Activated T-cell treated with anti-CD3 and anti-CD28 coated beads, Interleukin-2, amount 50 U/mL, for 24 hours (primary cell): ENCODE measurements at places on chromosomes 12 and 14.

DNA sequence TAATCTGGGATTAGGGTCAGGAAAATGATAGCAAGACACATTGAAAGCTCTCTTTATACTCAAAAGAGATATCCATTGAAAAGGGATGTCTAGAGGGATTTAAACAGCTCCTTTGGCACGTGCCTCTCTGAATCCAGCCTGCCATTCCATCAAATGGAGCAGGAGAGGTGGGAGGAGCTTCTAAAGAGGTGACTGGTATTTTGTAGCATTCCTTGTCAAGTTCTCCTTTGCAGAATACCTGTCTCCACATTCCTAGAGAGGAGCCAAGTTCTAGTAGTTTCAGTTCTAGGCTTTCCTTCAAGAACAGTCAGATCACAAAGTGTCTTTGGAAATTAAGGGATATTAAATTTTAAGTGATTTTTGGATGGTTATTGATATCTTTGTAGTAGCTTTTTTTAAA is 25.4 kb upstream of the PLEKHD1 start:
- H3K27ac ChIP-seq: no peak overlapping the region
- H3K36me3 ChIP-seq: peaks cover 79% of the 10 kb centered on the region
- no peak overlapping the region for H3K4me3 ChIP-seq
- H3K27me3 ChIP-seq: no peaks in the 10 kb centered on the region
- no peak for DNase-seq

DNA sequence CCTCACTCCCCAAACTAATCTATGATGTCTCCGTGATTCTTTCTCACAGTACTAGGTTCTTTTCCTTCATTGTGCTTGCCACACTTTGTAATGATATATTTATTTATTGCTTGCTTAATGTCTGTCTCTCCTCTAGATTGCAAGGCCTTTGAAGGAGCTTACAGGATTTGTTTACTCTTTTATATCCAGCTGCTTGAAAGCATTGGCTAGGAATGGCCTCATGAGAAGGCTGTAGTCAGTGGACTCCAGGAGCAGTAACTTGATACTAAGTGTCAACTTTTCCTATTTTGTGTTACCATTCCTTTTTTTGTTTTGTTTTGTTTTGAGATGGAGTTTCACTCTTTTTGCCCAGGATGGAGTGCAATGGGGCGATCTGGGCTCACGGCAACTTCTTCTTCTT is 7.3 kb upstream of the FAM234B start:
- no peak overlapping the region for H3K4me3 ChIP-seq
- H3K27me3 ChIP-seq: no peaks in the 10 kb centered on the region
- no peak for DNase-seq
- no peaks in the 10 kb centered on the region for H3K36me3 ChIP-seq
- no peaks in the 10 kb centered on the region for H3K4me1 ChIP-seq

- peaks cover 86% of the 10 kb centered on the region for H3K36me3 ChIP-seq
- H3K4me1 ChIP-seq: no peaks in the 10 kb centered on the region
- no peak overlapping the region for H3K4me3 ChIP-seq
- no peak overlapping the region for H3K27ac ChIP-seq
- H3K27me3 ChIP-seq: no peaks in the 10 kb centered on the region
- DNase-seq: no peak
Measured at GRCh38 chr12:30635385-30635784, 60.3 kb downstream of the IPO8 start.

DNA sequence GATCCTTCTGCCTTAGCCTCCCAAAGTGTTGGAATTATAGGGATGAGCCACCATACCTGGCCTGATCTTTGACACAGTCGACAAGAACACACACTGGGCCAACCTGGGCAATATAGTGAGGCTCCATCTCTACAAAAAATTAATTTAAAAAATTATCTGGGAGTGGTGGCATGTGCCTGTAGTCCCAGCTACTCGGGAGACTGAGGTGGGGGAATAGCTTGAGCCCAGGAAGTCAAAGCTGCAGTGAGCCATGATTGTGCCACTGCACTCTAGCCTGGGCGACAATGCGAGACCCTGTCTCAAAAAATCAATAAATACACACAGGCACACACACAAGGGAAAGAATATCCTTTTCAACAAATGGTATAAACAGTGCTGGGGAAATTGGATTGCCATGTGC is 6.1 kb upstream of the OS9 start:
- H3K4me1 ChIP-seq: no peaks in the 10 kb centered on the region
- no peak for DNase-seq
- H3K27ac ChIP-seq: no peak overlapping the region
- H3K4me3 ChIP-seq: no peak overlapping the region

- no peak overlapping the region for H3K4me3 ChIP-seq
- H3K36me3 ChIP-seq: no peaks in the 10 kb centered on the region
- no peaks in the 10 kb centered on the region for H3K4me1 ChIP-seq
- H3K27me3 ChIP-seq: no peaks in the 10 kb centered on the region
- H3K27ac ChIP-seq: no peak overlapping the region
- no peak for DNase-seq
Measured at GRCh38 chr12:87518481-87518880, 510.7 kb downstream of the C12orf50 start.

DNA sequence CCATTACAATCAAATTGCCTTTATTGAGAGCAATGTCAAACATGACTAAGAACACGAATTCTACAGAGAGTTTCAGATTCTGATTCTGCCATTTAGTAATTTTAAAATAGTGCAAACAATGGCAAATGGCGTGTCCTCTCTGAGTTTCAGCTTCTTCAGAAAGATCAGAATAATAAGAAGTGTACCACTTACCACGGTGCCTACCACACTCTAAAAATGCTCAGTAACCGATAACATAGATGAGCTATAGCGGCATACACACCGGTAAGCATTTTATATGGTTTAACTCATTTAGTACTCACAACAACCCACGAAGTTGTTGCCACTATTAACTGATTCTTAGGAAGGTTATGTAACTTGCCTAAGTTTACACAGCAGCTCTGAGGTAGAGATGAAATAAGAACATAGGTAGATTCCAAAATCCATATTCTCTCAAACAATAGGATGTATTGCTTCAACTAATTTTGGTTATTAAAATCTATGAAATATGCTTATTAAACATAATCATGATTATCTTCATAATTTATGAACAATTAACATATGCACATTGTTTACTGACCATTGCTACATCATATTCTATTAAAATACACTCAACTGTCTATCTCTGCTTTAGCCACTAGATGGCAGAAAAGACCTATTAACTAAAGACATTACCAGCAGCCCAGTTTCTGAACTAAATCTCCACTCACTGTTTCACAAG is 38.3 kb downstream of the SLC6A15 start:
- H3K4me1 ChIP-seq: no peaks in the 10 kb centered on the region
- H3K27ac ChIP-seq: no peak overlapping the region
- H3K27me3 ChIP-seq: peaks cover 3% of the 10 kb centered on the region
- H3K4me3 ChIP-seq: no peak overlapping the region
- DNase-seq: no peak

DNA sequence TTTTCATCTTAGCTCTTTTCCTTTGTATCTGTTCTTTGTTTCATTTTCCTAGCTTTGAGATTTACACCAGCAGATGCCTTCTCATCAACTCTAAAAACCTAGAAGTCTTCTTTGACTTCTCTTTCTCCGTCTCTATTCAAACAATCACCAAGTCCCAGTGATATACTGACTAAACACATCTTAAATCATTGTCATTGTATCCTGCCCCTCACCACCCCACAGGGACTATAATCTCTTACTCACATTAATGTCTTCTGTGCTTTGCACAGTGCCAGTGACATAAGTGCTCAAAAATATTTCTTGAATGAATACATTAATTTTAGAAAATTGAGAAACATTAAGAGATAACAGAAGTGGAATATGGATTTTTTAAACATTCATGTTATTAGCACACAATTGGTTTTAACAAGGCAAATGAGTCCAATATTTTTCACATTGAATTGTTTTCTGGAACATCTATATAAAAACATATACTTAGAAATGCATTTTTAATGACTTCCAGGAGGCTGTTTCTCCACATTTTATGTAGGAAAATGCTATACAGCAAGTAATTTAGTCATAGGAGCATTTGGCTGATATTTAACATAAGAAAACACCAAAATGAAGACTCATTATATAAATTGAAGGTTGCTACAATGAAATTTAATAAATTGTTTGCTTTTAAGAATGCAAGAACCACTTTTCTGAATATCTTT is 472.8 kb upstream of the PRICKLE1 start:
- no peaks in the 10 kb centered on the region for H3K27me3 ChIP-seq
- no peaks in the 10 kb centered on the region for H3K36me3 ChIP-seq
- no peak for DNase-seq
- H3K27ac ChIP-seq: no peak overlapping the region

GRCh38 chr12:118107011-118107410 is 3.2 kb upstream of the VSIG10 start:
- peaks cover 25% of the 10 kb centered on the region for H3K27me3 ChIP-seq
- no peak overlapping the region for H3K4me3 ChIP-seq
- no peak overlapping the region for H3K27ac ChIP-seq
- no peaks in the 10 kb centered on the region for H3K36me3 ChIP-seq
- no peak for DNase-seq

- H3K4me1 ChIP-seq: peaks cover 19% of the 10 kb centered on the region
- peaks cover 81% of the 10 kb centered on the region for H3K27me3 ChIP-seq
- H3K4me3 ChIP-seq: peak overlapping the region; percentile 54
- DNase-seq: peak; percentile 60
- H3K27ac ChIP-seq: no peak overlapping the region
Measured at GRCh38 chr12:1630133-1630826, 1.2 kb downstream of the WNT5B start.

GRCh38 chr14:31927348-31927832 is 149.7 kb upstream of the ARHGAP5 start:
- no peak for DNase-seq
- peak overlapping the region; percentile 7 for H3K27ac ChIP-seq
- H3K4me3 ChIP-seq: no peak overlapping the region
- H3K4me1 ChIP-seq: peaks cover 16% of the 10 kb centered on the region
- H3K27me3 ChIP-seq: no peaks in the 10 kb centered on the region
- no peaks in the 10 kb centered on the region for H3K36me3 ChIP-seq

DNA sequence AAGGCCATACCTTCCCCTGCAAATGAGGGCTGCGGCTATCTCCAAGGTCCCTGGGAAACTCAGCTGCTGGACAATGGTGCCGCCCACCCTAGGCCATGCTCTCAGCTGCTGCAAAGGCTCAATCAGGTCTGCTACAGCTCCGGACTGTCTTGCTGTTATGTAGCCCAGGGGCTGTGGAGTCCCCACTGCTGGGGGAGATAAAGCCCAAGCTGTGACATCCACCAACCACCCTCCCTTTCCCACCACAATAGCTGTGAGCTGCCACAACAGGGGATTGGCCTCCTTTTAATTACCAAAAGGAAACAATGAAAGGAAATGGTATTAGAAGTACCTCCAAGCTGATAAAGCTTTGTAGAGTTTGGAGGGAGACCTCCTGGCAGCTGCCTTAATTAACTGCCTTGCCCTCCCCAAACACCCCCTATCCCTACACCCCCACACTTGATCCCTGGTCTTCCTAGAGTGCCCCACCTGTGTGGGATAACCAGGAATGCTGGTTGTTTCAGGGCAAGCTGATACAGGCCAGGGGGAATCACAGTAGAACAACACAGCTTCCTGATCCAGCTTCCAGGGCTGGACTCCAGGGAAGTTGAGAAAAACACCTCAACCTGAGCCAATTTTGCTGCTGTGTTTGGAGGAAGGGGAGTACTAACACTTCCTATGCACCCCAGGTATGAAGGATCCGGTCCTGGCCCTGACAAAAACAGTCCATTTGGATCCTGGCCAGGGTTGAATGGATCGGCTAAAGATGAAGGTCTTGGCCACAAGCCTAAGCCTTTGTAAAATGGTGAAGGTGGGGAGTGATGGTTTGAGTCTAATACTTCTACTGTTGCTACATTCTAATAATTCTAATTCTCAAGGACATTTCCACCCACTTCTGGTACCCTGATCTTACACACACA is at the start of gene VWF:
VWF (minus strand) TSS at position 260 of the 899 bp plus-strand sequence. CDS start 1,474 bp downstream, outside the sequence.
- no peak for DNase-seq
- no peaks in the 10 kb centered on the region for H3K4me1 ChIP-seq
- H3K36me3 ChIP-seq: no peaks in the 10 kb centered on the region
- no peak within 1 kb of the TSS for H3K4me3 ChIP-seq
- no peaks in the 10 kb centered on the region for H3K27me3 ChIP-seq

GRCh38 chr14:106875503-106875902 is 1349.1 kb downstream of the TMEM121 start:
- no peaks in the 10 kb centered on the region for H3K36me3 ChIP-seq
- peaks cover 41% of the 10 kb centered on the region for H3K27me3 ChIP-seq
- H3K4me3 ChIP-seq: no peak overlapping the region
- H3K27ac ChIP-seq: no peak overlapping the region
- H3K4me1 ChIP-seq: peaks cover 17% of the 10 kb centered on the region

DNA sequence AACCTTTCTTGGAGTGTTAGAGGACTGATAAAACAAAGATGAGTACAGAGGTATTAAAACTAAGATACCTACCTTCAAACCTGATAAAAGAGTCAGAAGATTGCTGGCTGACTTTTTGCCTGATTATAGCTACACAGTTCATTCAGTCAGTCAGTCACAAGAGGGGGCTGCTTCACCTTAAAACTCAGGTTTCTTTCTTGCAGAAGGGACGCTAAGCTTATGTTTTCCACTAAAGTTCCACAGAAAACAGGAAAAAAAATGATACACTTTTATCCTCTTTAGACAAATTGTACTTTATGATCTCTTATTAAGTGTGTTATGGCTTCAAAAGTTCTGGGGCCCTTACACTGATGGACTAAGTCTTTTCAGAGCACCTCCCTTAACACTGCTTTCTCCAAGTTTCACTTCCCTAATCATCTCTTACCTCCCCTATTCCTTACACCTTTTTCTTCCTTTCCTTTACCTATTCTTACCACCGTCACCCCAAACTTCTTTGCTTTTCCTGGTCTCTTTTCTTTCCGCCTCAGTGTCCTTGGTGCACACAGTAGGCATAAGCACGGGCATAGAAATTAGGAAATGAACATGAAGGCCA is 448.7 kb upstream of the OR4E1 start:
- H3K27me3 ChIP-seq: no peaks in the 10 kb centered on the region
- DNase-seq: no peak
- peak overlapping the region; percentile 76 for H3K4me3 ChIP-seq
- no peaks in the 10 kb centered on the region for H3K36me3 ChIP-seq
- H3K4me1 ChIP-seq: peaks cover 21% of the 10 kb centered on the region

DNA sequence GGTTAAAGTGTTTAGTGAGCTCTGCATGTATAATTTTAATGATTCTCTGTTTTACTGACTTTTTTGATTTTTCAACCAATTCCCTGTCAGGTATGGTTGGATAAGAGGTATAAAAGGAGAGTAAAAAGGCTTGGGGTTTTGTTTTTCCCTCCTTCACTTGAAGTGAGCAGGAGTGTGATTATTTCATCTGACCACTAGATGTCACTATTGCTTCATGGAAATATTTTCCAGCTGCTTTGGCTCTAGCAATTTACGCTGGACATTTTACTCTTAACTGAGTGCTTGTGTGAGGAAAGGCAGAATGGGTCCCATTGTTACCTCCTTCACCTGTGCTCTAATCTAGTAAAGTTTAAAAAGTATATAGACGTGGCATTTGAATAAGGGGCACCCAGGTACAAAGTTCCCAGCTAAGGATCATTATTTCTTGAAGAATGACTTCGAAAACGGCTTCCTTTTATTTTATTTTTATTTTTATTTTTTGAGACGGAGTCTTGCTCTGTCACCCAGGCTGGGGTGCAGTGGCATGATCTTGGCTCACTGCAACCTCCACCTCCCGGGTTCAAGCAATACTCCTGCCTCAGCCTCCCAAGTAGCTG is 66.5 kb downstream of the TBC1D30 start:
- DNase-seq: no peak
- H3K36me3 ChIP-seq: no peaks in the 10 kb centered on the region
- no peak overlapping the region for H3K27ac ChIP-seq
- peaks cover 27% of the 10 kb centered on the region for H3K27me3 ChIP-seq
- no peak overlapping the region for H3K4me3 ChIP-seq
